GM12878 (cell line): ENCODE measurements at places on chromosomes 1 and 21. TPM values are rescaled to one million over a fixed set of nuclear protein-coding genes. Genes with fewer than 3 reads are reported as not detected.

- DNase-seq = no peak
Measured at GRCh38 chr1:23103001-23103889, 65.4 kb downstream of the LUZP1 start.

- no peak for DNase-seq
Measured at GRCh38 chr1:1302006-1302430, 5.7 kb downstream of the ACAP3 start.

- DNase-seq = no peak
Measured at GRCh38 chr1:216600730-216601609, 122.3 kb downstream of the ESRRG start.

DNA sequence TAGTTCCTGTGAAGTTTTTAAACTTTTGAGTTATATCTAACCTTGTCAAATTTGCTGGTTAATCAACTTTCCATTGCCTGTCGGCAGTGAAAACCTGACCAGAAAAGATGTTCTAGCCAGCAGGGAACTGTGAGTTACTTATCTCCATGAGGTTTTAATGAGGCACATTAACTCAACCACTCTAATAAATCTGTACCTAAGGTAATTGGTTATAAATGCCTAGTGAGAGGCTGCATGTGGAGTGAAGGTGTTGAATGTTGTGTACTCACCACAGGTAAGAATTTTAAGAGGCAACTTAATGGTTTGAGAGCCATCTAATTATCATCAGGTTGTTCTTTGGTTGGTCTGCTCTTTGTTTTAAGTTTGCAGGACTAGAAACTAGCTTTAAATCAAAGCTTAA lies 138.4 kb upstream of the LHX8 start:
- DNase-seq = no peak

DNA sequence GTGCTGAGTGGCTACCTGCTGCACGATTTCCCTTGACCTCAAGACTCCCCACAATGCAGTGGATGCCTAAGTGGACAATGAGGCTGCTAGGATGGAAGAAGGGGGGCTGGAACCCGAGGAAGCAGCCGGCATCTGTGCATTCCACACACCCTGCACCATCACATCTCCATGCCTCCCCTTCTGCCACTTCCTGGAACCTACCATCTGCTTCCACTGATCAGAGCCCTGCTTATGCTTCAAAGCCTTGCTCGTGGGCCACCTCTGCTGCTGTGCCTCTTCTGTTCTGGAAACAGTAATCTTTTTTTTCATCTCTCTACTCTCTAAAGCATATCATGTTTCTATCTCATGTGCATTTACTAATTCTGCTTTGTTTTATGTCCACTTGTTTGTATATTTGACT lies 66.2 kb upstream of the WDR26 start:
- no peak for DNase-seq

DNA sequence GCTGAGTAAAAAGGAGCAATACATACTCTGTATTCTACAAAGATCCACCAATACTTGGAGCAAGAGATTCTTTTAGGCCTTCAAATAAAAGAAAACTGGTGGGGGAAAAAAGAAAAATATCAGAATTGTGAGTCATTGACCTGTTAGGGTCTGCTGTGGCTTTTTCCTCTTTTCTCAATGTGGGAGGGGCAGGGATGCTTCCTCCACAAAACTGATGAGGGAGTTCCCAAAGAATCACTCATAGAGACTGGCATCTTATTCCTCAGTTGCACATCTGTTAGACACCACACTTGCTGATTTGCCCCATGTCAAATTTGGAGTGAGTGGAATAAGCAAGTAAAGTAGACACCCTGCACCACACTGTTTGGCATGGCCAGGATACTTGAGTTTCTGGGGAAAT lies 16.6 kb downstream of the C1orf141 start:
- no peak for DNase-seq

GRCh38 chr21:42637267-42638041 lies 16.0 kb upstream of the PDE9A start:
- DNase-seq = no peak

DNA sequence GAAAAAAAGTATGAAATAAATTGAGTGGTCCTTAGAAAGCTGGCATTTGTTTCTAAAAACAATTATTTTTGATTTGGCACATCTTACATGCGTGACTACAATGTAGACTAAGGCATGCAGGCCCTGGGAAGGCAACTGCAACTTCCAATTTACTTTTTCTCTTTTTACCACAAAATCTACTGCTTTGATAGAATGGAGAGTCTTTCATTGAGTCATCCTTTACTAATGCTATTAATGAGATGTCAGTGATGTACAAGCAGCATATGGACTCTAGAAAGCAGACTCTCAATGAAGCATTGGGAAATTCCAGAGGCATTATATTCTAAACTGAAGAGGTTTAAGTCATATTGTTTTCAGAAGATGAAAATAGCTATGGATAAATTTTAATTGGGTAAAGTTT lies 29.6 kb upstream of the PRRX1 start:
- no peak for DNase-seq

GRCh38 chr1:208108213-208108608 lies 136.0 kb downstream of the PLXNA2 start:
- DNase-seq = no peak

- no peak for DNase-seq
Measured at GRCh38 chr1:91895832-91896556, 10.0 kb upstream of the TGFBR3 start.

- DNase-seq = no peak
Measured at GRCh38 chr1:10679496-10680220, 116.8 kb downstream of the CASZ1 start.

GRCh38 chr1:42822800-42823392 lies 5.7 kb upstream of the SVBP start:
- no peak for DNase-seq

DNA sequence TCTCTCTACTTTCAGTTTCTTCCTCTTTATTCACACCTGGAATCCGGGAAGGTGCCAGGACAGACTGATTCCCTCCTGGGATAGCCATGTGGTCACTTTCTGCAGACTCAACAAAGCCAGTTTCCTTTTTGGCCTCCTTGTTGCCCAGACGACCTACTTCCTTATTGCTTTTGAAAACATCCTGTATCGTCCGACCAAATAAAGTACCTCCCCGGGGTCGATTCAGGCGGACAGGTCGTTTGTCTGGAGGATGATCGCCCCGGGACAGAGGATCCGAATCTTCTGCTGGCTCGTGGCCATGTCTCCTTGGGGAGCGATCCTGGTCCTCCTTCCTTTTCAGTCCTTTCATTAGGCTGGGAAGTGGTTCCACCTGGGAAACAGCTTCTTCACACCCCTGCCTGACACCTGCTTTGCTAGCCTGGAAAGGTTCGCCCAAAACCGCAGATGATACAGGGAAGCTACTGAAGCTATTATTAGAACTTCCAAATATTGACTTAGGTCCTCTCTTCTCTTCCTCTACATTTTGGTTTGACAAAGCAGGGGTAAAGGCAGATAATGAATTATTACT lies 1.2 kb downstream of the MCM3AP start:
- no peak for DNase-seq

- no peak for DNase-seq
Measured at GRCh38 chr1:22074803-22075202, 22.3 kb downstream of the CDC42 start.

DNA sequence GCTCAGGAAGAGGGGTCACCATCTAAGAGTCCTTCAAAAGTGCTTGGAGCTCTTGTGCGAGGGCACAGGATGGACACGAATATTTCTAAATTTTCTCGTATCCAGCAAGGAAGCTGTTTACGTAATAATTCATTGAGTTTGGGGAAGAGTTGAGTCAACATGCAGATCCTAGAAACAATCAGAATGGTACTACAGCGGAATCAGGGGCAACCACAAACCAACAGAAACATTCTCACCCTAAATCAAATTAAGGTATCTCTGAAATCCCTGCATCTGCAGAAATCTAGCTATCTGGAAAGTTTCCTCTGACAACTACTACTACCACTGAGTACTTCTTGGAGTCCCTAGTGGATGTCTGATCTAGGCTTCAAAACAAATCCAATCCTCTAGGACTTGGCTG lies 352.4 kb downstream of the LTN1 start:
- no peak for DNase-seq

DNA sequence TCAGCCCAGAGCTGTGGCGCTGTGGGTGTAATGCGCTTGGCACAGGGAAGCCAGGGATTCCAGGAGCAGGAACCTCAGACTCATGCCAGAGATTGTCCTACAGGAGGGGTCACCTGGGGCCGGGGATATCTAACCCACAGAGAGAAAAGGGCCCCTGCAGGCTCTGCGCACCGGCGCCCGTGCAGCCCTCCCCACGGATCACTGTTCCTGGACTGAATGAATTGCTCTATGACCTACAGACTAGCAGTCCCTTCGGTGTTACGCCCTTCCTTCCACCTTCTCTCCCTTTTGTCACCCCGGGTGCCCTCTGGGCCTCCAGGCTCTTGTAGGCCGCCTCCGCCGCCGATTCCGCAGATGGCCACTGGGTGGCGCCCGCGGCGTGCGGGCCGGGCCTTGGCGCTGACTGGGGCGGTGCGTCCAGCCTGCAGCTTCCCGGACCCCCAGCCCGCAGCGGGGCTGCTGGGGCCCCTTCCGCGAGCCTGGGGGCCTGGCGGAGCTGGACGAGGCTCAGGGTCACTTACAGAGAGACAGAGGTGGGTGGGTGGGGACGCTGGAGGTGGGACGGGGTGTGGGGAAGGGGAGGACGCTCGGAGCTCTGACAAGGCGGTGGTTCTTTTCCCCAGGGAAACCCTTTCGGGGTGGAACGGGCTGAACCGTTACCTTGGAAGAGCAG lies 101.3 kb downstream of the IER5 start:
- DNase-seq = no peak

DNA sequence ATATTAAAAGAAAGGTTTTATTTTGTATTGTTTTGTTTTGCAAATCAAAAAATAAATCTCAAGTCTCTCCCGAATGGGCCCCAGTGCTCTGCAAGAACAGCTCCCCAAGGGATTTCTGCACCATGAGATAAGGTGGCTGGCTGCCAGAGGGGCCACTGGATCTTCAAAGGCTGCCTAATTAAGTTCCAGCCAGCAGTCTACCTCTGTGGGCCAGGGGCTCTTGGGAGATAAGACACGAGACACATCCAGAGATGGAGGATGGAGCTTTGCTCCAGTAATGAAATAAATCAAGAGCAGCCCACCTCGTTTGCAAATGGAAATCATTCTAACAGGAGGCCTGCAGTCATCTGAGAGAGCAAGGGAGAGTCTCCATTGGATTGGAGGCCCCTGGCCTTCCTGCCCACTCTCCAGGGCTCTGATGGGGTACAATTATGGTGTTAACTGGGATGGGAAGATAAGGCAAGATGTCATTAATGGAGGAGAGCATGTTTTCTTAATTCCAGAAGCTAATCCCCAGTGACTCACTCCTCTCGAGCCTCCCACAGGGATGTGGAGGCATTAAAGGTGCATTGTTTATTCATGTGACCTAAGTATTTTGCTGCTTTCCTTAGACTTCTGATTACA lies 155.2 kb upstream of the KAZN start:
- no peak for DNase-seq

DNA sequence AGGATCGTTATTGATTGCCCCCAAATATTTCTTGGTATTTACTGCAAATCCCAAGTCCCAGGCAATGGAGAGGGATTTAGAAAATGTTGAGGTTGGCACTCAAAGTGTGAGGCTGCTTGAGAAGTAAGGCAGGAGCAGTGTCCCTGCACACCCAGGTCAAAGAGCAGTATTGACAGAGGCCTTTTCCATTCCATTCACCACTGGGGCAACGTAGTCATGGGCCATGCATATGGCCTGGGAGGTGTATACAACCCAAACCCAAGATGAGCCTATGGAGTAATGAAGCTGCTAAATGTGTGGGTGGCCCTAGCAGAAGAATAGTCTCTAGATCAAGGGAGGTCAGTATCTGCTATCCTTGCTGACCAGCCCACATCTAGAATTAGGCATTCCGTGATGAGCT lies 245.6 kb downstream of the FOXD2 start:
- DNase-seq = no peak

DNA sequence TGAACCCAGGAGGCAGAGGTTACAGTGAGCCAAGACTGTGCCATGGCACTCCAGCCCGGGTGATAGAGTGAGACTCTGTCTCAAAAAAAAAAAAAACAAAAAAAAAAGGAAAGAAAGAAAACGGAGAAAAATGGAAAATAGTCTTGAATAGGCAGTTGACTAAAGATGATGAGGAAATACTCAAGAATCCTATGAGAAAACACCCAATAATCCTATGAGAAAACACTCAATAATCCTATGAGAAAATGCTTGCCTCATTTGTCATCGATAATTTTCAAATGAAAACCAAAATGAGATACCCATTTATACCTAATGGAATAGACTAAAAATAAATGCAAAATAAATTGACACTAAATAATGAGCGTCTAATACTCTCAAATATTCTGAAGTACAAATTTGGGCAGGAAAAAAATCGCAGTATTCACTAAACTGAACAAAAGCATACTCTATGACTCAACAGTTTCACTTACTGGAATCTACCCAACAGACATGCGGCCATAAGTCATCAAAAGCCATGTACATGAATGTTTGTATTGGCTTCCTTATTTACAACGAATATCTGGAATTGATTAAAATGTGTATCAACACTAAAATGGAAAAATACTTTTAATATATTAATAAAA lies 733.9 kb upstream of the CHRM3 start:
- no peak for DNase-seq

GRCh38 chr1:117760069-117760468 lies 154.2 kb downstream of the TENT5C start:
- no peak for DNase-seq

DNA sequence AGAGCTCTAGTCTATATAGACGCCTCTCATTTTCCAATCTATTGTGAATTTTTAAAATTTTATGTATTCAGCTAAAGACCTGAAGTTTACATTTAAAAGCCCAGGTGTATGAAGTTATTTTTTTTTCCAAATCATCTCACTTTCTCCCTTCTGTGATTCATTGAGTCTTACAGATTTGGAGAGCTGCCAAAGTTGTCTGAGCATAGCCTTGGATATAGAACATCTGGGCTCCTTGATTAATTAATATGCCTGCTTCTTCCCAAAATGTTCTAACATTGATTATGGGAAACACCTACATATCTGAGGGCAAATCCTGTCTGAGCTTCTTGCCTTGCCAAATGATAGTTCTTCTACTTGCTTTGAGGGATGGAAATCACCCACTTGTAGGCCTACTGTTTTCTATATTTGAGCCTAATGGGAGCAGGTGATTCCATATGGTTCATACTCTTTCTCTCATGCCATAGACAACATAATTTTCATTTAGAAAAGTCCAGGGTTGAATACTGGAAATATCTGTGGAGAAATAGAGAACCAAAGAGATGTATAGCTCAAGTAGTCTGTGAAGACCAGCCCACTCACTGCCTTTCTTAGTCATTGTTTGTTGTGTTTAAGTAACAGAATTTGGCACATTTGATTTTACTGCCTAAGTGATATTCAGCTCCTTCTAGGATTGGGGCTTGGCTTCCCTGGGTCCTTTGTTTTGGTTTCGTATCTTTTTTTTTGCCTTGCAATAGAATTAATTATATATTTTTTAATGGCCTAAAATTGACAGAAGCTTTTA lies 46.2 kb downstream of the MACF1 start:
- no peak for DNase-seq

The GJA9 gene
- not detected in 2 replicates for total RNA-seq

The FOXO6 gene
- 0.13 TPM in 1 of 2 replicates, not detected in the other for total RNA-seq

The KRTAP19-1 gene
- total RNA-seq = not detected in 2 replicates

The TFB2M gene
- total RNA-seq = 23.3 and 25.2 TPM in 2 replicates

The SPATA21 gene
- total RNA-seq = 0.05 TPM in 2 replicates

The NID1 gene
- total RNA-seq = 25.7 and 26.9 TPM in 2 replicates

The ALG14 gene
- total RNA-seq = 4.8 and 8.4 TPM in 2 replicates

The TSPAN2 gene
- not detected in 2 replicates for total RNA-seq

The HCN3 gene
- 2.5 and 2.8 TPM in 2 replicates for total RNA-seq

The ELOA gene
- total RNA-seq = 46.2 and 46.6 TPM in 2 replicates

The USH2A gene
- total RNA-seq = not detected in 2 replicates

The HES2 gene
- 0.32 and 1.0 TPM in 2 replicates for total RNA-seq

The HPDL gene
- total RNA-seq = 54.6 and 60.2 TPM in 2 replicates

The MYBPH gene
- not detected in 2 replicates for total RNA-seq

The PBXIP1 gene
- total RNA-seq = 21.1 and 24.6 TPM in 2 replicates

The EXTL1 gene
- not detected in 2 replicates for total RNA-seq

The LRRC3 gene
- 0.21 and 0.31 TPM in 2 replicates for total RNA-seq

The CAMK1G gene
- not detected in 2 replicates for total RNA-seq

The ZNF648 gene
- not detected in 2 replicates for total RNA-seq
